ENCODE measurements at places on chromosomes 3 and 15. TPM values are rescaled to one million over a fixed set of nuclear protein-coding genes. Genes with fewer than 3 reads are reported as not detected.

- H3K27ac ChIP-seq, result no peak overlapping the region
- H3K4me3 ChIP-seq, result no peak overlapping the region
- no peaks in the 10 kb centered on the region for H3K27me3 ChIP-seq
- H3K4me1 ChIP-seq, result peaks cover 4% of the 10 kb centered on the region
These were observed 34.0 kb downstream of the MINDY2 start for GRCh38 chr15:58805095-58805494.

DNA sequence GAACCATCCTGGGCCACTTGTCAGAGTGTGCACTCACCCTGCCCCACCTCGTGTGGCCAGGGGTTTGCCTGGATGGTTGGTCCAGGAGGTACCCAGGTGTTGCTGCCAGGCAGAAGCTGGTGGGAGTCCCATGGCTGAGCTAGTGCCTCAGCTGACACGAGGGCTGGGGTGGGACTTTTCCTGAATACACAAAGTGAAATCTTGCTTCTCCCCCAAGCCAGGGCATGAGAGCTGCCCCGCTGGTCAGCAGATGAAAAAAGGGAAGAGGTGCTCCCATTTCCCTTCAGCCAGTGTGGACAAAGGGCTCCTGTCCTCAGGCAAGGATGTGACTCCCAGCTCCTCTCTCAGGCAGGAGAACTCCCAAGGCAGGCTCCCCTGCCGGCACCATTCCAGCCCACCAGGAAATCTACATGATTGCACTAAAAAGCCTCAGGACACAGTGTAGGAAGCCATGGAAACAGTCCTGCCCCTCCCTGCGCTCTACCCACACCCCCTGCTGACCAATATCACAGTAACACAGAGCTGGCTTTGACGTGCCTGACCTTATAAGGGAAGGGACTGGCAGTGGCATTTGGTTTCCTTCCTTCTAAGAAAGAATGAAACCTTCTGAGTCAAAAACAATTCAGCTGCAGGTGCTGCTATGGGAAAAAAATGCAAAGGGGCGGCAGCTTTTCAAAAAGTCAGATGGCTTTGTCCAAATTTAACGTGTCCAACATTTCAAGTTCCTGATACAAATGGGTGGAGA is 33.9 kb downstream of the MYO5C start:
- no peaks in the 10 kb centered on the region for H3K27me3 ChIP-seq
- peak; percentile 83 for DNase-seq
- H3K4me1 ChIP-seq, result peaks cover 31% of the 10 kb centered on the region
- peak overlapping the region; percentile 84 for H3K27ac ChIP-seq

DNA sequence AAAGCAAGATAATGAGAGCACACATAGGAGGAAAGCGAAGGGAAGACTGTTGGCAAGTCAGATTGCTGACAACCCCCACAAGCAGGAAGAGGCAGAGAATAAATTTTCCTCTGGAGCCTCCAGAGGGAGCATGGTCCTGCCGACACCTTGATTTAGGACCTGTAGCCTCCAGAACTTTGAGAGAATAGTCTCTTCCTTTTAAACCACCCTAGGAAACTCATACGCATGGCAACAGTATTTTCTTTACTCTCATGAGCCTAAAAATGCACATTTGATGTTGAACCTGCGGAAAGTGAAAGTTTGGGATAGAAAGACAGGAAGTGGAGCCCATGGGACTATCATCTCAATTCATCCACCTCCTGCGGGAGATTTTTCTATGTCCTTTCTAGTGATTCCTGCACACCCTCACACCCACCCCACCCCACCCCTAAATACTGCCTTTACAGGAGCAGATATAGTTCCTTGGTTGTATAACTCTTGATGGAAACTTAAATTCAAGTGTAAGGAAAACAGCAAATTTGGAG is 116.7 kb upstream of the LPP start:
- H3K4me3 ChIP-seq, result no peak overlapping the region
- no peak for DNase-seq
- H3K27me3 ChIP-seq, result no peaks in the 10 kb centered on the region
- no peaks in the 10 kb centered on the region for H3K36me3 ChIP-seq
- no peak overlapping the region for H3K27ac ChIP-seq

DNA sequence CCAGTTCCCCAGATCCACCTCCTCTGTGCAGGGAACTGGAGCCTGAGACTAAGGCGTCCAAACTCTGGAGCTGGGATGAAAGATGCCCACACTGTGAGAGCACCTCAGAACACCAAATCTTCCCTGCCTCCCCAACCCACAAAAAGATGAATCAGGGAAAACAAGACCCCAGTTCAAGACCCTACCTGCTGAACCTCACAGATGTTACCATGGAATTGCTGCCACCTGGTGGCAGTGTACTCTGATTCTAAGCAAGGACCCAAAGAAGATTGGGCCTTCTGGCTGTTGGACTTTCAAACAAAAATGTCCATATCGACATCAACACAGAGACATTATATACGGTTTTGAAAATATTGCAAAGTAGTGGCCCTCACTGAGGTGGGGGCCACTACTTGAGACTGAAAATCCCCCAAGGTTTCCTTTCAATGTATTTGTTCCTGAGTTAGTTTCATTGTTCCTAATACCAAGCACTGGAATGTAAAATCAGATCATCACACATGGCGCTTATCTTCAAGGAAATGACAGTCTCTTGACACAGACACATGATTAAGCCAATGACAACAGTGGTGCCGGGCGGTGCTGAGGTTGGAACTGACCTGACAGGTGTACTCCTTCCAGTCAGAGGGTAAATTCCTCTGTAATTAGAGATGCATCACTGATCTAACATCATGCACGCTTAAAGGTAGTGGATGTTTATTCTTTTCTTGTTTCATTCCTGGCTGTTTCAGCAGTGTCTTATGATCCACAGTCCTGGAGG is 67.6 kb downstream of the SLC6A11 start:
- H3K4me3 ChIP-seq, result no peak overlapping the region
- DNase-seq, result peak; percentile 37
- H3K27ac ChIP-seq, result no peak overlapping the region
- H3K27me3 ChIP-seq, result peaks cover 13% of the 10 kb centered on the region

DNA sequence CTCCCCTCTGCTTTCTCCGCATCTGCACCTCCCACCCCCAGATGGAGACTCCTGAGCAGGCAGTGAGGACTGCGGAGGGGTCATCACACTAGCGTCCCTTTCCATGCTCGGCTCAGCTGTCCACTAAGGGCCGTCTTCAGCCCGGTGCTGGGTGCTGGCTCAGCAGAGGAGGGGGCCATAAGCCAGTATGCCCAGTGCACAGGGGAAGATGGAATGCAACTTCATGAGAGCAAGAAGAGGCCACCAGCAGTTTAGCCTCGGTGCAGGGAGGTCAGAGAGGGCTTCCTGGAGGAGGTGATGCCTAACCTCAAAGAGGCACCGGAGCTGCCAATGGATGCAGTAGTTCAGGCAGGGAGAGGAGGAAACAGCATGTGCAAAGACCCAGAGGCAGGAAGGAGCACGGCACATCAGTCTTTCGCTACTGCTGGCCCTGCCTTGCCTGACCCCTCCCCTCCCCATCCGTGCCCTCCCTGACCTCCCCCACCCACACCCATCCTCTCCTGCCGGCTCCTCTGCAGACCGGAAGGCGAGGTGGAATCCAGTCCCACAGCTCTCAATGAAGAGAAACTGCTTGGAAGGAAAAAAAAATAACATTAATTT is 15.2 kb upstream of the PLXND1 start:
- no peak overlapping the region for H3K27ac ChIP-seq
- H3K4me1 ChIP-seq, result peaks cover 5% of the 10 kb centered on the region
- peak; percentile 3 for DNase-seq
- no peaks in the 10 kb centered on the region for H3K27me3 ChIP-seq

DNA sequence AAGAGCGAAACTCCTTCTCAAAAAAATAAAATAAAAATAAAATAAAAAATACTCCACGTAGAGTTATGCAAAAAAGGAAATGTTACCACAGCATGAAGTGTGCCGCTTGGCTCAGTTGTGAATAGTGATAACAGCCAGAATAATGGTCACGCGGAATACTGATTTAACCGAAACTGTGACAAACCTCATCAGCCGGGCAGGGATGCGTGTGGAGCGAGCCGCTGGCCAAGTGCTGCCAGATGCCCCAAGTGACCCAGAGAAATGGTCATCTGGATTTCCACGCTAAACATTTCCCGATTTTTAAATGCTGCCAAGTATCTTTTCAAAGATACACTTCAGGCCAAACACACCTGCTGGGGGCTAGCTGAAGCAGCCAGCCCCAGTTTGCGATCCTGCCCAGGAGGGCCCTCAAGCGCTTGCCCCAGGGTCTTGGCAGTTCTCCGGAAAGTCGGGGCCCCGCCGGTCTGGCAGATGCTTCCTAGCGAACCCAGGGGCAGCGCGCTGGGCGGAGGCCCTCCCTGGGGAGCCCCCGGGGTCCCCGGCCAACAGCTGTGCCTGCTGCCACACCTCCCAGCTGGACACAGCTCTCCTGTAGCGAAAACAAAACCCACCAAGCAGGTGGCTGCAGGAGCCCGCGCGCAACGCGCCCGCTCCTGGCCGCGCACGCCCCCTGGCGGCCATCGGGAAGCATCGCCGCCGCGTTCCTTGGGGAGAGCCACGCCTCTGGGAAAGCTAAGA is 35.1 kb downstream of the CMTM6 start:
- DNase-seq, result peak; percentile 84
- peaks cover 45% of the 10 kb centered on the region for H3K4me1 ChIP-seq
- H3K27me3 ChIP-seq, result no peaks in the 10 kb centered on the region
- H3K27ac ChIP-seq, result no peak overlapping the region

GRCh38 chr3:174442302-174442682 is 416.8 kb upstream of the NAALADL2 start:
- DNase-seq, result no peak
- peaks cover 20% of the 10 kb centered on the region for H3K27me3 ChIP-seq
- no peaks in the 10 kb centered on the region for H3K36me3 ChIP-seq
- H3K27ac ChIP-seq, result no peak overlapping the region
- H3K4me1 ChIP-seq, result peaks cover 15% of the 10 kb centered on the region

DNA sequence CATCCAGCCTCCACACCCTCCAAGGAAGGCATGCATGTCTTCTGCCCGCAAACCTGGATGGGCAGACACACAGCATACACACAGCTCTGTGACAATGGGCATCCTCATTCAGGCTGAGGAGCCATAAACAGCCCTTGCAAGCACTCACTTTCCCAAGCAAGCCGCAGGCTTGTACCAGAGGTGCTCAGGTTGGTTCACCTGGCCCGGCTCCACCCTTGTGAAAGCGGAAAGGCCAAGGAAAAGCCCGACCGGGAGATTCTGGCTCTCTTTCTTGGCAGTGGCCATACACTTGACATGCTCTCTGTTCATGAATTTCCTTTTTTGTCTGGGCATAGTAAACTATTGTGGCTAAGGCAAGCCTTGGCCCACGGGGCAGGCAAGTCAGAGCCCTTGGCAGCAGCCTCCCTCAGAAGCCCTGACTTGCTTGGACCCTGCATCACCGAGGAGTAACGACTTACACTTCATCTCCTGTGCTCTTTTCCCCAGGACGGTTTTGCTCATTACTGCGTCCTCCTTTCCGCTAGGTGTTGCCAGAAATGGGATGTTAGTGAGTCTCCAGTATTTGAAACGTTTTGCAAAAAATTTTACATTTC is 74.6 kb upstream of the BNC1 start:
- no peak overlapping the region for H3K4me3 ChIP-seq
- peaks cover 17% of the 10 kb centered on the region for H3K27me3 ChIP-seq
- no peaks in the 10 kb centered on the region for H3K36me3 ChIP-seq
- H3K27ac ChIP-seq, result no peak overlapping the region
- no peaks in the 10 kb centered on the region for H3K4me1 ChIP-seq

GRCh38 chr3:157384491-157384890 is 52.2 kb upstream of the PTX3 start:
- no peaks in the 10 kb centered on the region for H3K4me1 ChIP-seq
- no peaks in the 10 kb centered on the region for H3K36me3 ChIP-seq
- no peak overlapping the region for H3K4me3 ChIP-seq

DNA sequence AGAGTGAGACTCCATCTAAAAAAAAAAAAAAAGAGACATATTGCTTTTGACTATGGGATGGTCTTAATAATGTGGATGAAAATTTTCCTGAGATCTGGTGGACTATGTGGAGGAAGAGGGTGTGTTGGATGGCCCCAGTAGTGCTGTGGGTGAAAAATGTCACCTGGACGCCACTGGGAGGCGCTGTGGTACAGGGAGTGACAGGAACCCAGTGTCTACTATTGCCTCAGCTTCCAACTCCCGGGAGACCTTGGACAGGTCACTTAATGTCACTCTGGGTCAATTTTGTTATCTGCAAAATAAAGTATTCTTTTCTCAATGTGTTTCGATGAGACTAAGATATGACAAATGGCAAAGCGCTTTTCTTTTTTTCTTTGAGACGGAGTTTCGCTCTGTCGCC is 27.7 kb upstream of the DCP1A start:
- no peaks in the 10 kb centered on the region for H3K36me3 ChIP-seq
- H3K4me1 ChIP-seq, result no peaks in the 10 kb centered on the region
- DNase-seq, result peak; percentile 85
- H3K4me3 ChIP-seq, result no peak overlapping the region

DNA sequence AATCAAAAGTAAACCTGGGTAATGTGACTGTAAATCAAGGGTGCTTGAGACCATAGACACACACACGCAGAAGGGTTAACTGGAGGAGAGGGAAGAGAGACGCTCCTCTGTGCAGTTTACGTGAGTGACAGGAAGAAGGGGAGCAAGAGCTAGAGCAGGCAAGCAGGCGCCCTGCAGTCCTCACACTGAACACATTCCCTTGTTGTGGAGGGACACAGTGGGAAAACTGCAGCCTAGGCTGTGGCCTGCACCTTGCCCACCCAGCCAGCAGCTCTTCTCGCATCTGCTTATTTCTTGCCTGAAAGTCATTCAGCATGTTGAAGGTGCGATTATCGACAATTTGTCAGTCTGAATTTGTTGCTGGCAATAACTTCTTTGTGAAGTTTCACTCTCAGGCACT is 24.2 kb downstream of the SOX2 start:
- peaks cover 16% of the 10 kb centered on the region for H3K27me3 ChIP-seq
- H3K4me1 ChIP-seq, result no peaks in the 10 kb centered on the region
- no peak overlapping the region for H3K4me3 ChIP-seq
- no peaks in the 10 kb centered on the region for H3K36me3 ChIP-seq

DNA sequence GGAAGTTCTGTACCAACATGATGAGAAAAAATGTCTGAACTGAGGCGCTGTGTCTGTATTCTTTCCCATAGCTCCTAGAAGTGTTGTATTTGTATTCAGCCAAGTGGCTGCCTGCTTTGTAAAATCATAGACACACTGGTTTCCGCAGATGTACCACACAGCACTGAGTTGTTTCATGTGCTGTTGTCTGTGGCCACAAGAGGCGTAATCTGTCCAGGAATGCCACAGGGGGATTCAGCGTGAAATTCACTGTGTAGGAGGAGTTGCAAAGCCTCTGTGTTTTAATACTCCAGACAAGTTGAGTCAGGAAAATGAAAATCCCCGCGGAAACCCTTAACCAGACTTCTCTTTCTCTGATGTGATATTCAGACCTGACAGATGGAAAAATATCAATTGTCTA is 462.2 kb downstream of the NSUN3 start:
- H3K36me3 ChIP-seq, result no peaks in the 10 kb centered on the region
- no peak overlapping the region for H3K27ac ChIP-seq
- DNase-seq, result no peak
- H3K4me3 ChIP-seq, result no peak overlapping the region
- no peaks in the 10 kb centered on the region for H3K4me1 ChIP-seq

Gene DAZL
- total RNA-seq, result not detected

Gene CPNE9
- 0.14 TPM for total RNA-seq

Gene ROBO1
- 2.1 TPM for total RNA-seq

Gene COMMD4
- 47.1 TPM for total RNA-seq

Gene UBL7
- total RNA-seq, result 47.5 TPM
